ENCODE measurements at places on chromosomes 12 and 14. TPM values are rescaled to one million over a fixed set of nuclear protein-coding genes. Genes with fewer than 3 reads are reported as not detected.

TSPAN8 gene
- total RNA-seq, result not detected

APOF gene
- total RNA-seq, result not detected

VASH1 gene
- 2.6 TPM for total RNA-seq

DAO gene
- total RNA-seq, result not detected

GPX2 gene
- total RNA-seq, result not detected
